Left forelimb (tissue), 1 donor: ENCODE measurements at places on chromosomes 5 and 9.

GRCh38 chr5:123997462-123998215 is 485.7 kb downstream of the CSNK1G3 start:
- DNase-seq = no peak

DNA sequence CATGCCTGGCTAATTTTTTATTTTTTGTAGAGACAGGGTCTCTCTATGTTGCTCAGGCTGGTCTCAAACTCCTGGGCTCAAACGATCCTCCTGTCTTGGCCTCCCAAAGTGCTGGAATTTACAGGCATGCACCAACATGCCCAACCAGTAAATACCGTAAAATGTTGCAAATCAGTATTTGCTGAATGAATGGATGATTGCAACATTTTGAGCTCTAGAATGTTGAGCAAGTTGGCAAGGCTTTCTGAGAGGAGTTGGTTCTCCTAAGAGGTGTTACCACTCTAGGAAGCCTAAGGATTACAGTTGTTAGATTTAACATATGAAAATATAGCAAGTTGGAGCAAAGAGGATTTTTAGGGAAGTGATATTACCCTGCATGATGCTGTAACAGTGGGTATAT is 15.6 kb upstream of the DMXL1 start:
- DNase-seq = no peak

DNA sequence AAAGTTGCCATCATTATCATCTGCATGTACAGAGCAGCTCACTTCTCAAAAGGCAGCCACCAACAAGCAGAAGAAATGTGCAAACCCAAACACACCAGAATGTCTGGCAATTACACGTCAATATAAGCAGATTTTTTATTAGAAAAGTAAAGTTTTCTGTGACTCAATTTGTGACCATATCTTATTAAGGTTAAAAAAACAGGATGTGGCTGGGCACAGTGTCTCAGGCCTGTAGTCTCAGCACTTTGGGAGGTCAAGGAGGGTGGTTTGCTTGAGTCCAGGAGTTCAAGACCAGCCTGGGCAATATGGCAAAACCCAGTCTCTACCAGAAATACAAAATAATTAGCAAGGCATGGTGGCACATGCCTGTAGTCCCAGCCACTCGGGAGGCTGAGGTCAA is 176.7 kb downstream of the FANCC start:
- no peak for DNase-seq

DNA sequence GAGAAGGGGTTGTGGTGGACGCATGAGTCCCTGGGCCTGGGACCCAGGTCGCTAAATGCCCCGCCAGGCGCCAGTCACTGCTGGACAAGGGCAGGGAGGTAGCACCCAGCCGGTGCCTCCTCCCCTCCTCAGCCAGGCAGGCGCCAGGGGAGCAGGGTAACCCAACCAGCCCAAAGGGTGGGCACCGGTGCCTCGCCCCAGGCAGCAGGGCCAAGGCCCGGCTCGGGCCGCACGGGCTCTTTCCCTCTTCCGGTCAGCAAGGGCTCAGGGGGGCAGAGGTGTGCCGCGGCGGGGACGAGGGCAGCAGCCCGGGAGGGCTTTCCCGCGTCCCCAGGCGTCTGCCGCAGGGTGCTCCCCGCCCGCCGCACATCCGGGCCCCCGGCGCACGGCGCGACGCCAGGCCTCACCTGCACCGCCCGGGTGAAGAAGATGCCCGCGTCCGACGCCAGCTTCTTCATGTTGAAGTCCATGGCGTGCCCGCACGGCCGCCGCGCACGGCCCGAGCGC is 393 bp downstream of the SH3GLB2 start:
- no peak for DNase-seq

GRCh38 chr5:10431415-10431814 is 10.3 kb upstream of the ROPN1L start:
- DNase-seq = no peak

DNA sequence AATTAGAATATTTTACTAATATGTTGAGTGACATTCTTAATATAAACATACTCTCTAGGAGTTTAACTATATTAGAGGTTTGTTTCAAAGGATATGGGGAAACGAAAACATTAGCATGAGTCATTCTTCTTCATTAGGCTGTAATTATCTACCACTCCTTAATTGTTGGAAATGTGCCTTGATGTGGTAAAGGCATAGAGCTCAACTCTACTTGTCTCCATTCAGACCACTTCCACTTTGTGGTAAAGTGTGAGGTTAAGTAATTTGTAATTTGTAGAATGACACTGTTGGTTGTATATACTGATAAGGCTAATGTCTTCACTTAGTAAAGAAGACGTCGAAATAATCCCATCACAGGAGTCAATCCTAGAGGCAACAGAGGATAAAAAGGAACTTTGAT is 58.1 kb downstream of the HAPLN1 start:
- DNase-seq = no peak

- no peak for DNase-seq
Observed at GRCh38 chr9:121372239-121373010, 2.4 kb upstream of the STOM start.
